NCI-H1436 (cell line): ENCODE measurements at places on chromosomes 11 and 22.

DNA sequence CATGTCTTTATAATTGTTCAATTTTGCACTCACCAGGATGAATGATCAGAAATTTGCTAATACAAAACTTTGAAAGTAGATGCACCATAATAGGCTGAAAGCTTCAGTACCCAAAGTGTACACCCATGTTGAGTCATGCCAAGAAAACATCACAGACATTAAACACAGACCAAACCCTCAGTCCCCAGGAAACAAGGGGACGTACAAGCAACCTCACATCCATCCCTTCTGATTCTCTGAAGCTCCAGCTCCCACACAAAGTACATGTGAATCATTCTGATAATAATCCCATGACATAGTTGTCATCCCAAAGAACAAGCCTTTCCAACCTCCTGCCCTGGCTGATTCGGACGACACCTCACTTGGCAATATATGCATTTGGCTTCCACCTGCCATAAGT is 183.8 kb downstream of the SNX19 start:
- DNase-seq = no peak

GRCh38 chr11:59545179-59546020 is 34.1 kb downstream of the OR4D9 start:
- no peak for DNase-seq

GRCh38 chr11:102171101-102171500 is 60.9 kb downstream of the YAP1 start:
- DNase-seq = no peak

DNA sequence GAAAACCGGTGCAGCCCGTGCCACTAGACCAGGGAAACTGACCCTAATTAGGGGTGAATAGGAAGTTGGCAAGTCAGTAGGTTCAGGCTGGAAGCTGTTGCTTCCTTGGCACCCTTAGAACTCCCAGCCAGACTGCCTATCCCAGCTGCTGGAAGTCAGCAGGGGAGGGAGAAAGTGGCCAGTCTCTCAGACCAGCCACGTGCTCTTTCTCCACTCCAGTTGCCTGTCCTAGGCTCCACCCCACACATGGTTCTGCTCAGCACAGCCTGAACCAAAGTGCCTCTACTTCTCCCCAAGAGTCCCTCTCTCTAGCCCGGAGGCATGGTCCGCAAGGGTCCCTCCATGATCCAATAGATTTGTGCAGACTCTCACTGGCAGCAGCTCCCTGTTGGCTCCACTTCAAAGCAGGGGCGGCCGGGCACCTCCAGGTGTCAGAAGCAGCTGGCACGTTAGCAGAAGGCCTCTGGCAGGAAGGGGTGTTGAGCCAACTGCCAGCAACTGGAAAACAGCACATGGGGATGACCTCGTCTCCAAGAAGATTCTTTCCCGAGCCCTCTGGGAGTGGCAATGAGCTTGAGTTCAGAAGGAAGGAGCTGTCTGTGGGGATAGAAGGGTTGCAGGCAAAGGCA is 27.7 kb downstream of the ARFGAP2 start:
- no peak for DNase-seq
